ENCODE measurements at places on chromosomes 3 and 15.

- no peaks in the 10 kb centered on the region for H3K4me1 ChIP-seq
- H3K27ac ChIP-seq: no peak overlapping the region
- no peaks in the 10 kb centered on the region for H3K27me3 ChIP-seq
- H3K4me3 ChIP-seq: no peak overlapping the region
- H3K36me3 ChIP-seq: no peaks in the 10 kb centered on the region
- no peak for DNase-seq
These were observed 172.8 kb downstream of the USP13 start for GRCh38 chr3:179825527-179826246.

GRCh38 chr15:58558777-58559176 is 127.0 kb downstream of the LIPC start:
- H3K27ac ChIP-seq: no peak overlapping the region
- H3K36me3 ChIP-seq: no peaks in the 10 kb centered on the region
- H3K27me3 ChIP-seq: no peaks in the 10 kb centered on the region

GRCh38 chr3:29281344-29282241 is 722 bp downstream of the RBMS3 start:
- no peaks in the 10 kb centered on the region for H3K27me3 ChIP-seq
- DNase-seq: peak; percentile 69

GRCh38 chr3:147630921-147631415 is 221.8 kb downstream of the ZIC1 start:
- no peaks in the 10 kb centered on the region for H3K36me3 ChIP-seq
- no peak overlapping the region for H3K27ac ChIP-seq
- no peak for DNase-seq
- H3K4me3 ChIP-seq: no peak overlapping the region
- H3K27me3 ChIP-seq: no peaks in the 10 kb centered on the region

- H3K27ac ChIP-seq: no peak overlapping the region
- no peaks in the 10 kb centered on the region for H3K4me1 ChIP-seq
- no peak for DNase-seq
- no peaks in the 10 kb centered on the region for H3K27me3 ChIP-seq
- H3K36me3 ChIP-seq: no peaks in the 10 kb centered on the region
These were observed 209.0 kb downstream of the CACNA2D3 start for GRCh38 chr3:54331341-54331740.

DNA sequence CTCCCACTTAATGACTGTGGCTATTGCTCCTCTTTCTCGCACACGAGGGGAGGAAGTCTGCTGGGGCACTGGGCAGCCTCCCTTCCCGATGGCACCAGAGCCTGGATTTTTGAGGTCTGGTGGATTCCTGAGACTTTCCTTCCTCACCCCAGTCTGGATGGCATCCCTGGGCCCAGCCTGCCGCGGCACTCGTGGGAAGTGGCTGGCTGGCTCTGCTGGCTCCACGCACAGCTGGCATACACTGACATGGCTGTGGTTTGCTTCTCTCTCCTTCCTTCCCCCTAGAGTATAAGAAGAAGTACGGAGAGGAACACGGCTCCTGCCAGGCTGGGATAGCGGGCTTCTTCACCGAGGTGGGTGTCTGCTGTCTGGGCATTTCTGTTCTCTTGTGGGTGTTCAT is 319.8 kb upstream of the LRRFIP2 start:
- H3K27me3 ChIP-seq: no peaks in the 10 kb centered on the region
- peaks cover 47% of the 10 kb centered on the region for H3K4me1 ChIP-seq
- DNase-seq: no peak
- no peaks in the 10 kb centered on the region for H3K36me3 ChIP-seq

DNA sequence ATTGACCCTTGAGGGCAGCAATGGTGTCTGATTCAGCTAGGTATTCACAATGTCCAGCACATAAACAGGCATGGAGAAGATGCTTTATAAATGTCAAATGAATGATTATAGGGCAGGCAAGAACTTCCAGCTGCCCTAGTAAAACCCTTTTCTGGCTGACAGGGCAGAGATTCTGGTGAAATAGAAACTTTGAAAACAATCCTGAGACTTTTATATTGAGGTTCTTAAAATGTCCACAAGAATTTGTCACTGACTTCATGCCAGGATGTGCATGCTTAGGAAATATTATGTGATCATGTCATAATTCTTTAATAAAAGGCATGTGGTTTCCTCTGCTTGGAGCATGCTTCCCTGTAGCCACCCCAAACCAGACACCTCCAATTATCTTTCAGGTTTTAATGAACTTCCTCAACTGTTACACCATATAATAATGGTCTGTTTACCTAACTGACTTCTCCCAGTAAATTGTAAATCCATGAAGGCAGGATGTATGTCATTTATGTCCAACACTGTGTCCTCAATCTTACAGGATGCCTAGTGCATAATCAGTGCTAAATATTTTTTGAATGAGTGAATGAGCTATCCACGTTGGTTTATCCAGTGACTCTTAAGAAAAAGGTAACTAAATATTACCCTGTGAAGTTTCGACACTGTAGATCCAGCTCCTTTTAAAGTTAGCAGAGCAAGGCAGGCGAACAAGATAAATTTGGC is 43.4 kb upstream of the CLRN1 start:
- H3K36me3 ChIP-seq: no peaks in the 10 kb centered on the region
- no peak overlapping the region for H3K27ac ChIP-seq
- H3K27me3 ChIP-seq: no peaks in the 10 kb centered on the region
- DNase-seq: no peak
- no peak overlapping the region for H3K4me3 ChIP-seq

- H3K4me1 ChIP-seq: no peaks in the 10 kb centered on the region
- no peaks in the 10 kb centered on the region for H3K36me3 ChIP-seq
- DNase-seq: no peak
- no peaks in the 10 kb centered on the region for H3K27me3 ChIP-seq
These were observed 22.3 kb downstream of the FBXL2 start for GRCh38 chr3:33299395-33300081.

GRCh38 chr15:96564546-96564945 is 234.0 kb downstream of the NR2F2 start:
- H3K4me3 ChIP-seq: no peak overlapping the region
- no peaks in the 10 kb centered on the region for H3K27me3 ChIP-seq
- DNase-seq: no peak
- H3K4me1 ChIP-seq: no peaks in the 10 kb centered on the region
